ENCODE measurements at places on chromosomes 1 and 21.

- no peak for DNase-seq
Measured at GRCh38 chr1:203103829-203104495, 18.1 kb upstream of the MYOG start.

GRCh38 chr1:228087771-228088251 lies 5.3 kb downstream of the ARF1 start:
- no peak for DNase-seq

DNA sequence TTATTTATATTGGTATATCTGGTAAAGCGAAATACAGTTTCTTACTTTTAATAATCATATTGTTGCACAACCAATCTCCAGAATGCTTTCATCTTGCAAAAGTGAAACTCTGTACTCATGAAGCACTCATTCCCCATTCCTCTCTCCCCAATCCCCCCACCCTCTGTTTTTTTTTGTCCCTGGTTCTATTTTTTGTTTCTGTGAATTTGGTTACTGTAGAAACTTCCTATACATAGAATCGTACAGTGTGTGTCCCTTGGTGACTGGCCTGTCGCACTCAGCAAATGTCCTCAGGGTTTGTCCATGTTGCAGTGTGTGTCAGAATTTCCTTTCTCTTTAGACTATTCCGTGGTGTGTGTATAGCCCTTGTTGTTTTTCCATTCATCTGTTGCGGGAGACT lies 7.9 kb upstream of the NLRP3 start:
- DNase-seq, result no peak

DNA sequence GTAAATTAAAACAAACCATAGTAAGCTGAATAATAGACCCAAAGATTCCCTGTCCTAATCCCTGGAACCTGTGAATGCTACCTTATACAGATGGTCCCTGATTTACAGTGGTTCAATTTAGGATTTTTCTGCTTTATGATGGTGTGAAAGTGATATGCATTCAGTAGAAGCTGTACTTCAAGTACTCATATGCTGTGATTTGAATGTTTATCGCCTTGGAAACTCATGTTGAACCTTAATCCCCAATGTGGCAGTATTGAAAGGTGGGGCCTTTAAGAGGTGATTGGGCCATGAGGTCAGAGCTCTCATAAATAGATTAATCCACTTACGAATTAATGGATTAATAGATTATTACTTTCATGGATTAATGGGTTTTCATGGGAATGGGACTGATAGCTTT lies 10.6 kb upstream of the RRP15 start:
- DNase-seq, result no peak

- no peak for DNase-seq
Measured at GRCh38 chr1:22383526-22384294, 67.9 kb upstream of the ZBTB40 start.

GRCh38 chr1:8911416-8912309 lies 33.2 kb upstream of the ENO1 start:
- DNase-seq, result no peak

DNA sequence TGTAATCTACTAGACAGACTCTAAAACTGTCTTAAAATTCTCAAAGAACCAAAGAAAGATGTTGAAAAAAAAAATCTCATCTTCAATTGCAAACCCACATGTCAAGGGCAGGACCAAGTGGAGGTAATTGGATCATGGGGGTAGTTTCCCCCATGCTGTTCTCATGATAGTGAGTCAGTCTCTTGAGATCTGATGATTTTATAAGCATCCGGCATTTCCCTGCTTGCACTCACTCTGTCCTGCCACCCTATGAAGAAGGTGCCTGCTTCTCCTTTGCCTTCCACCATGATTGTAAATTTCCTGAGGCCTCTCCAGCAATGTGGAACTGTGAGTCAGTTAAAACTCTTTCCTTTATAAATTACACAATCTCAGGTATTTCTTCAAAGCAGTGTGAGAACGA lies 257.0 kb downstream of the HHIPL2 start:
- DNase-seq, result no peak

DNA sequence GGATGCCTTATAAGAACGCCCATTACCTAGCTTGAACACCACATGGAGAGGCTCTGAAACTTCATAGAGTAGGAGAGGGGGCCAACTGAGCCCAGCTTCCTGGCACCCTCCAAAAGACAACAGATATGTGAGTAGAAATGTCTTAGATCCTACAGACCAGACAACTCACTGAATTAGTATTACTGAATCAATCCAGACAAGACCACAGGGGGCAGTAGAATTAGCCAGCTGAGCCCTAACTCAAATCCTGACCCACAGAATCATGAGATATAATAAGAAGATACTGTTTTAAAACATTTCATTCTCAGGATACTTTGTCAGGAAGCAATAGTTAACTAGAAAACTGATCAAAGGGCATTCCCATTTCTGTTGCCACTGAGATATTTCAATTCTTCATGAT lies 45.8 kb upstream of the C1orf21 start:
- no peak for DNase-seq

GRCh38 chr1:161381707-161382106 lies 14.0 kb upstream of the CFAP126 start:
- no peak for DNase-seq

DNA sequence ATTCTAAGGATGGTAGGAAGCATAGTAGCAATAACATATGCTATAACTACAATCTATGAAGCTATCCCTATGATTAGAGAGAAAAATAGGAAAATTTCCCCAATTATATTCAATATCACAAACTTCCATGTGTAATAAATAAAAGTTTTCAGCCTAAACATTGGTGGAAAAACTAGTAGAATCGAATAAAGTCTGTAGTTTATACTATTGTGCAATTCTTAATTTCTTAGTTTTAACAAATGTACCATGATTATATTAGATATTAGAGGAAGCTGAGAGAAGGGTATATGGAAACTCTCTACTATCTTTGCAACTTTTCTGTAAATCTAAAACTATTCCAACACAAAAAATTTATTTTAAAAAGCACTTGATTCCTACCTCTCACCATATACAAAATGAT lies 13.8 kb upstream of the GFI1 start:
- DNase-seq, result no peak

- no peak for DNase-seq
Measured at GRCh38 chr21:42461185-42461520, 34.9 kb downstream of the RSPH1 start.

- DNase-seq, result no peak
Measured at GRCh38 chr1:107979088-107979487, 14.1 kb upstream of the VAV3 start.

GRCh38 chr1:31515056-31515775 lies 61.1 kb upstream of the TINAGL1 start:
- DNase-seq, result no peak

DNA sequence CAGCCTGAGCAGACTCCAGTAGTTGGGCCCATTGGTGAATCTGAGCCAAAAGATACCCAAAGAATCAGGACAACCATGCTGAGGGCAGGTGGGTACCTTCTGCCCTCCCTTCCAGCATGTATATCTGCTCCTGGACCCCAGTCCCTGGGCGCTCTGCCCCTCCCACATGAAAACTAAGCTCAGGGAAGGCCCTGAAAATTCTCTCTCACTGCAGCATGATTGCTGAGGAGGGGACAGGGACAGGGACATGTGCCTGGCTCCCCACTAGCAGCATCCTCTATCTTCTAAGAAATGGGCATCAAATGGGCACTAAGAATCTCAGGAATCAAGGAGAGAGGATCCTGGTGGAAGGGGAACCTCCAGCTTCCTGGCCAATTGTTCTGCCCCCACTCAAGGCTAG lies 446.0 kb downstream of the MATN1 start:
- DNase-seq, result no peak

GRCh38 chr1:7048395-7048794 lies 263.1 kb downstream of the CAMTA1 start:
- DNase-seq, result no peak

GRCh38 chr1:169321539-169321938 lies 46.1 kb downstream of the NME7 start:
- no peak for DNase-seq

GRCh38 chr1:108816049-108816893 lies 40.6 kb downstream of the AKNAD1 start:
- no peak for DNase-seq

DNA sequence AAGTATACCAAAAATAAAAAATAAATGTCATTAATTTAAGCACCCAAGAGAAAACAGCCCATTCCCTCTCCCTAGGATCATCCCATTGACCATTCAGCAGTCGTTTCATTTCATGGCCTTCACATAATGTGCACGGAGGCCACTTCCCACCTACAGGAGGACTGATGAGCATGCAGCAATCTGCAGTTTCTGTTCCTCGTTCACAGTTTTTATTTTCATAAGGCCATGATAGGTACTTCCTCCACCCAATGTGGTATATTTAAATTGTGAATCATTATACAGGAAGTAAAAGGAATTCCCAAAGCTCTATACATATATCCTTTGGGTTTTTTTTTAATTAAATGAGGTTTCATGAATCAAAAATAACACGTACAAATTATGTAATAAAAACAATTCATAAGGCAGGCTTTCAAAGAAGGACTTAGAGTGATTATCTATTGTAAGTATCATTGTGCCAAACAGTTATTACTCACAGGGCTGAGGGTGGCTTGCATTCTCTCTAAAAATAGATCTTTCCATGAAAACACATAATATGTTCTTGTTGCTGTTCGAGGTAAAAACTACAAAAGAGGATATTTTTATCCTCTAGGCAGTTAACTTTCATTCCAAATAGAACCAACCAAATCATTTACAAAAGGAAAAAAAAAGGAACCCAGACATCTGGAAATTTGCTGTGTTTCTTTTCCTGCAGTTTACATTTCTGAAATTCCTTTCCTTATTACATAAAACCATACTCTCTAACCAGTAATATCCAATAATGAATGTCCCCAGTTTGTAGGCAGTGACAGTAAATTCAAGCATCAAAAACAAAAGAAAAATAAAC lies 27.5 kb upstream of the SLC44A3 start:
- DNase-seq, result no peak

DNA sequence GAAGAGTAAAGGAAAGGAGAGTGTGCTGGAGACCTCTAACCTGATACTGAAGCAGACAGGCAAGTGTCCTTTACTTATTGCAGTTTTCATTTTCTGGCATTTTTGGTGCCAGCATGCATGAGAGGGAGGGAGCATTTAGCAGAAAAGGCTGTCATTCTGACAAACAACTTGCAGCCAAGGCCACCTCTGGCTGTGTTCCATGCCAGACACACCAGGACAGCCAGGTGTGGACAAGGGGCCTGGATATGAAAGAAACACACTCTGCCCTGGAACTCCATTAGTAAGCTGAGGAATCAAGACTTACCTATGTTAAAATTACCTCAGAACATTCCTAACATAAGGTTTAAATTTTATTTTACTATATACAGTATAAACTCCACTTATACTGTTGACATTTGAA lies 365.4 kb upstream of the CAMK1G start:
- DNase-seq, result no peak

DNA sequence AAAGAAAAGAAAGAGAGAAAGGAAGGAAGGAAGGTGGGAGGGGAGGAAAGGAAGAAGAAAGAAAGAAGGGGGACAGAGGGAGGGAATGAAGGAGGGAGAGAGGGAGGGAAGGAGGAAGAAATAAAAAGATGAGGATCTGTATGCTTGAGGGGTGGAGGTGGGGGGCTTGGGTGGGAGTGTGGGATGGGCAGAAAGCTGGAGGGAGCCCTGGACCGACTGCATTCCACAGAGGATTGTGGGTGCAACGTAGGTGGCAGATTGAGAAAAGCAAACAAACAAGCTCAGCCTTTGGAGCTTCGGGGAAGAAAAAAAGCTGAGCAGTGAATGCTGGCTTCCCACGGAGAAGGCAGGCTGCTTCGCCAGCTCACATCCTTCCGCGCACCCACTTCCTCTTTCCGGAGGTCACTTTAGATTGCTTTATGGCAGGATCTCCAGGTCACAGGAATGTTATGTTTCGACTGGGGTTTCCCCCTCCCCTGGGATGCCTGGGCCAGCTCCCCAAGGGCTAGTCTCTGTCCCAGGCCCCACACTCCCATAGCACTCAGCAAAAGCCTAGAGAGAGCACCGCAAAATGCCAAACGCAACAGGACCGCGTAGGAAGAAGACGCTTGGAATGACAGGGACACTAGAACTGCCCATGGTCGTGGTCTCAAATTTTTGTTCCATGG lies 20.7 kb upstream of the LGALS8 start:
- DNase-seq, result peak; percentile 24

DNA sequence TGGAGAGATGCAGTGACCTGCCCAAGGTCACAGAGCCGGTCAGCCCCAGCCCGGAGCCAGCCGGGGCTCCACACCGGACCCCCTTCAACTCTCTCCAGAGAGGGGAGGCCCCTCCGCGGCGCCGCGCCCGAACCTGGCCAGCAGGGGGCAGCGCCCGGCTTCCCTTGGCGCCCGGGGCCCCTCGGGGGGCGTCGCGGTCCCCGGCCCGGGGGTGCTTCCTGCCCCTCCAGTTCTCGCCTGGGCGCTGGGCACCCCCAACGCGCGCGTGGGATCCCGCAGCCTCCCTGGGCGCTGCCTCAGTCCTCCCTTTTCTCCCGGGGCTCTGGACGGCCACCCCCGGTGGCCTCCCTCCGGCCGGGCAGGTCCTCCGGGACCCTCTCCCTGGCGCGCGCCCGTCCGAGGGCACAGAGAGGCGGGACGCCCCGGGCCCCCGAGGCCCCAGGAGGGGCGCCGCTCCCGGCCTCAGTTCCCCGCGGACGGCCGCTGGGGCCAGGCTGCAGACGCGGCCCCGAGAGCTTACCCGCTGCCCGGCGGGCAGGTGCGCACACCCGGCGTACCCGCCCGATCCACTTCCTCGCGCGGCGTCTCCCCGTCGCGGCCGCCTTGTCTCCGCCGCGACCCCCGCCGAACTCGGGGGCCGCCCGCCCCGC lies 406 bp downstream of the HTR1D start:
- DNase-seq, result peak; percentile 51

- DNase-seq, result peak; percentile 68
Measured at GRCh38 chr1:30707412-30708360, 15.7 kb downstream of the MATN1 start.

- DNase-seq, result no peak
Measured at GRCh38 chr21:42536601-42537000, 22.9 kb downstream of the SLC37A1 start.

Measured in stimulated activated CD4-positive, alpha-beta T cell treated with anti-CD3 and anti-CD28 coated beads, Interleukin-2, amount 100 ng/mL, for 24 hours (primary cell).